T-helper 2 cell (primary cell): ENCODE measurements at places on chromosomes 2 and 18.

DNA sequence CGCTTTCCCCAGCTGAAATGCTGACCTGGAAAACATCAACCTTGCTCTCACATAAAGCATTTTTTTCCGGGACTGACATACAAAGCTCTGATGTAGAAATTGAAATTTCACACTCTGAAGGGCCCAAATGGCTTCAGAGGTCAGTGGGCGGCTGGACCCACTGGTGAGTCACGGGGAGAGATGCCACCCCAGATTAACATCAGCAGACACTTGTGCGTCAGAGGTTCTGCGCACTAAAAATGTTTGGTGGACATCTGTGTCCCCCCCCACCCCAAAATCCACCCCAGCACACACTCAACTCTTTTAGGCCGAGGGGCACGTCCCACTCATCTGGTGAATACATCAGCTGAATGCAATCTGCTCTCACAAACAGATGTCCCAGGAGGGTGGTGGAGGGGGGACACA lies 208.9 kb downstream of the ASB1 start:
- no peak for DNase-seq

DNA sequence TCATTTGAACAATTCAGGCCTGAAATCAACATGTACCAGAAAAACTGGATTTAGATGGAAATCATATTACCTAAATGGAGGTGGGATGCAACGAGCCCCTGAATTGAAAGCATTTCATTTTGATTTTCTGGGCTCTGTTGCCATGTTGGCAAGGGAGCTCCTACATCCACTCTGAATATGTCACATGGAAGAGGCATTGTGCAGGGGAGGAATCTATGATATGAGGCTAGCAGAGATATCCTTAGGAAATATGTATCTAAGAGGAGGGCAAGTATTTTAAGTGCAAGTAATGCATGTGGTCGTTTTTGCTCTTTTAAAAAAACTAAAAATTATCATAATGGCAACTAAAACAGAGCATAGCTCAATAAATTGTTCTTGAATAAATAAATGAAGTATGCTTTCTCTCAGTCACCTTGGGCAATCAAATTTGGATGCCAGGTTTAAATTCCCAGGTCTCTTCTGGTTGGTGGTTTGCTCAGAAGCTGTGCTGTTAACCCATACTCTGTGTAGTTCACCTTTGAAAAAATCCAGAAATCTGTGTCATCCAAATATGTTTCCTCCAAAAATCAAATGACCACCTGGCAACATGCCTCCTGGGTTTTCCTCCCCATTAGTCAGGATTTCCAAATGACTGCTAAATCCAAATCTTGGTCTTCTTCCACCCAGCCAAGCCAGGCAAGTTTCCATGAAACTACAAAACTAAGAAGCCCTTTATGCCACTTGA lies 6.5 kb upstream of the LGALSL start:
- no peak for DNase-seq

- no peak for DNase-seq
Observed at GRCh38 chr2:31271851-31272267, 37.9 kb downstream of the EHD3 start.

DNA sequence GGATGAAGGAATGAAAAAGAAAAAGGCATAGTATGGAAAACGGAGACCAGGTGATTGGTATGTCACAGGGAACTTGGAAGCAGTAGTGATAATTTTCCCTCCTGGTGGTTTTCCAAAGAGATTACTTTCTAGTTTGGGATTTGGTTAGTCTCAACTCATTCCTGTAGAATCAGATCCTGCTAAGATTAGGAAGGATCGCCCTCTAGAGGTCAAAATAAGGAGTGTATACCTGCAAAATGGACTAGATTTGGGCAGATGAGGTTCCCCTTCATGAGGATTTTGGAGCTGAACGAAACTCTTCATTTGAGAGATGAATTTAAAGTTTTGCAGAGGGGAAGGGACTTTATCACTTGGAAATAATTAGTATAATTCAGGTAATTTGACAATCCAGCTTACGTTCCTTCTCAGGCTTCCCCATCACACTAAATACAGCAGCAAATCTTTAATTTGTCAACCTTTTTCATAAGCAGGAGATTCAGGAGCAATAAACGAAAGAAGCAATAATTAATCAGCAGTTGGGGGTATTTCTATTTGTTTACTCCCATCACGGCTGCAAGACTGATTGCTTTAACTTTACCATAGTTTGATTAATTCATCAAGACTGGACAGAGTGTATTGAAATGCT lies 65.2 kb downstream of the CCDC195 start:
- peak; percentile 43 for DNase-seq

DNA sequence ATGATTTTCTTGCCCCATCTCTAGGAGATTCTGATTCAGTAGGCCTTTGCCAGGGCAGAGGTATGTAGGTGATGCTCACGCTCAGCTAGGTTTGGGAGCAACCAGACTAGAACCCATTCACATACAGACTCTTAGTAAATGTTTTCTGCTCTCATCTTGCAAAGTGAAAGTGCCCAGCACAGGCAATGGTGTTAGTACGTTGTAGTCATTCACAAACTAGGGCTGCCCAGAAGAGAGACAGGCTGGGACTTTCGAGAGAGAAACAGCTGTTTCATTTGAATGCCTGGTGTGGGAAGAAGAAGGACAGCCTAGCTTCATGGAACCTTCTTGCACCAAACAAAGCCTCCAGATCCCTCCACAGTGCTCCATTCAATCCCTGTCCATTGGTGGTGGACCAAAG lies 19.4 kb downstream of the DDX18 start:
- no peak for DNase-seq

DNA sequence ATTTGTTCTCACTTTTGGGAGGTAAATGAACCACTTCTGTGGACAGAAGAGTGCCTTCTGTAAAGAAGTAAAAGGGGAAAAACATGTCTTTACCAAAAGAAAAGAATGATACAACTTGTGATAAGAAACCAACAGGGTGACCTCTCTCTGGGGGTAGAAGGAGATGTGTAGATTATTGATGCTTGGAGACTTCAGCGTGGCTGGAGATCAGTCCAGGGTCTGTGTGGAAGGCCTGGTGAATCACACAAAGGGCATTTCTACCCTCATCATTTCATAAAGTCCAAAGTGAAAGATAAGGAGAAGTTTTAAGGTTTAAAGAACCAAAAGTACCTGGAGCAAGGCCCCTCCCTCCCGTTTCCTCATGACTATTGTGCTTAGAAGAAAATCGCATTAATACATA lies 142.5 kb downstream of the NCK2 start:
- DNase-seq = no peak

DNA sequence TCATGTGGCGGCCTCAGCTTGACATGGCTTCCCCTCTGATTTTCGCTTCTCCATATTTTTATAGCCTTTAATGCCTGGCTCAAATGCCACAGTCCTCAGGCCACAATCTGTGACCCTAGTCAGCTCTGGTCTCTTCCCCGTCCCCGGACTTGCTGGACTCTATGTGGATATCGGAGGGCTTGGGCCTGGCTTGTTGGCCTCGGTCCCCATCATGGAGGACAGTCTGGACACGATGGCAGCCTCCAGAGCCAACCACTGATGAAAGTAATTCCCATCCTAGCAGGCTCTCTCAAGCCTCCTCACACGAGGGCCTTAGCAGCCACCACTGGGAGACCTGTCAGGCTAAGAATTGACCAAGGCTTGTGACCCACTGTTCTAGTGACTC lies 61.6 kb downstream of the LPIN1 start:
- DNase-seq = no peak

GRCh38 chr18:59725142-59725541 lies 27.9 kb upstream of the CCBE1 start:
- DNase-seq = no peak

DNA sequence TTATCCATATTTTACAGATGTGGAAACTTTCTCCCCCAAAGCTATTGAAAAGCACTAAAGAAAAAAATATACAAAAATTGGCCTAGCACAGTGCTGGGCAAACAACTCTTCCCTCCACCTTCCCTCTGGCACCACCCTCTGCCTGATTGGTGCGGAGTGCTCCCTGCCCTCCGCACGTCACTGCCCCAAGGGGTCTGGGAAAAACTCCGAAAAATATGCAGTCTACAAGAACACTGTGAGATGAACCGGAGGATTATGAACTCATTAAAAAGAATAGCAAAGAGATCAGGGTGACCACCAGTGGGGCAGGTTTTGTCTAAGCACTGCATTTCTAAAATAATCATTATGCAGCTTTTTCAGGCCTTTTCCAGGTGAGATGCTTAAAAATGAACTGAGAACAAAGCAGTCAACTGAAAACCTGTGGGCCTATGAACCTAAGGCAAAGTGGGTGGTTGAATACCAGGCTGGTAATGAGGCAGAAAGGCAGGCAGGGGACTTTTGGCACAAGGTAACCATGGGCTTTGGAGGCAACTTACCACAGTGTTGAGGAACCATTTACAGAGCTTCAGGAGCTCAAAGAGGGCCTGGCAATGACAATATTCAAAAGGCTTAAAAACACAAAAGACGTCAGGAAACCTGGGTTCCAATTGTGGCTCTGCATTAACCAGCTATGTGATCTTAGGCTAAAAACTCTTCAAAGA lies 57.5 kb downstream of the AAK1 start:
- no peak for DNase-seq

GRCh38 chr2:112189001-112189556 lies 50.9 kb downstream of the FBLN7 start:
- no peak for DNase-seq

DNA sequence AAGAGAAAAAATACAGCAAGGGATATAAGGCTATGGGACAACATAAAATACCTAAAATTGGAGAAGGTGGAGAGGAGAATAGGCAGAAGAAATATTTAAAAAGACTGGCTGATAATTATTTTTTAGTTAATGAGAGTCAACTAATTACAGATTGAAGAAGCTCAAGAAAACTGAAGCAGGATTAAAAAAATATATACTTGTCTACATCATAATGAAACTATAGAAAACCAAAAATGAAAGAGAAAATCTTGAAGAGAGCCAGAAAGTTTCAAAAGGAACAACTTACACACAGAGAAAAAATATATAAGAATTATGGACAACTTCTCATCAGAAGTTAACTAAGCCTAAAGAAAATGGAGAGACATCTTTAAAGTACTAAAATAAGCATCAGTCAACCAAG lies 62.9 kb upstream of the APCDD1 start:
- DNase-seq = peak; percentile 10

DNA sequence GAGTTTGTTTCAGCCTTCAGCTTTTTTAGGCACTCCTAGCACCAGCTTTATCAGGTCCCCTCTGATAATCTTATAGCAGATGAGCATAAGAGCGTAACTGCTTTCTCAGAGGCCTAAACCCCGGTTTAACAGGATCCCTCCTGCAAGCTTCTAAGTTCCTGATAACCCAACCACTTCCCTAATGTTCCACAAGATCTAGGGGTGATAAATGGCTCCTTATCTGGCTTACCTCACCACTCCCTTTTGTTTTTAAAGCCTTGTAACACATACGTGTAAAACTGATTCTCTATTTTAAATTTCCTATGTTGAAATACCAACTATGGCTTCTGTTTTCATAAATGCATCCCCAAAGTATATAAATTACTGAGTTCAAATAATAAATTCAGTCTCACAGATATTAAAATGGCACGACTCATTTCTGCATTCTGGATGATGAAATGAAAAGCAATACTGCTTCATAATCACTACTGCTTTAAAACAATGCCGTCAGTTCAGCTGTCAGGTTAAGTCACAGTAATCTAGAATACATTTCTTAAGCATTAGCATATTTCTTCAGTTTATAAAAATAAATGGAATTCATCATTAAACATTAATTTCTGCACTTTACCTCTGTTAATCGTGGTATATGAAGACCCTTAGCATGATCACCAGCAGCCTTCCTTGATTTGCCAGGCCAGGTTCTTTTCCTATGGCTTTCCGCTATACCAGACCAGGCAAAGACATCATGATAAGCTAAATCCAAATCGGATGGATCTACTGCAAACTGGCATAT lies 126.3 kb downstream of the C2orf74 start:
- no peak for DNase-seq

DNA sequence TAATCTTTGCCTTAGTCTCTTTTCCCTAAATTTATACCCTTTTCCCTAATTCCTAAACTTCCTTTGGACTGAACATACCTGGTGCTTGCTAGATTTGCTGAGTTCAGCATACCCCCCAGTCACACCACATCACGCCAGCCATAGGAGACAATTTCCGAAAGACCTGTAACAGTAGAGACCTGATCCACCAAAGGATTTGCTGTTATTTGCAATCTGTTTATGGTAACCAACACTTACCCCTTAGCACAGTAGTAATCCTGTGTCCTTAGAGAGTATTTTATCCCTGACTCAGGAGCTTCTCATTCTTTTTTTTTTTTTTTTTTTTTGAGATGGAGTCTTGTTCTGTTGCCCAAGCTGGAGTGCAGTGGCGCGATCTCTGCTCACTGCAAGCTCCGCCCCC lies 8.6 kb downstream of the PSMG2 start:
- DNase-seq = no peak

DNA sequence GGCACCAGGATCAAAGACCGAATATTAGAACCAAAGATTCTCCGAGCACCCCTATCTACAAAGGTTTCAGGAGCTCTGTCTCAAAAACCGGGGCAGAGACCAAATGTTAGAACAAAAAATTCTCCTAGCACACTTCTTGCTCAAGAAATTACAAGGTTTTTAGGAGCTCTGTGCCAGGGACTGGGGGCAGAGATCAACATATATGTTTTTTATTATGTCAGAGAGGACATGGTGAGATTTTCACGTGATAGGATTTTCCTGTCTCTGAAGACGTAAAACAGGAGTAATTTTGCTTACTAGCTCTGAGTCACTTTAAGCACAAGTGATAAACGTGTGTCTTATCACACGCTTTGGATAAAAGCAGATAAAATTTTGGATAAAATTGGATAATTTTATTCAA lies 34.8 kb upstream of the ODC1 start:
- no peak for DNase-seq

DNA sequence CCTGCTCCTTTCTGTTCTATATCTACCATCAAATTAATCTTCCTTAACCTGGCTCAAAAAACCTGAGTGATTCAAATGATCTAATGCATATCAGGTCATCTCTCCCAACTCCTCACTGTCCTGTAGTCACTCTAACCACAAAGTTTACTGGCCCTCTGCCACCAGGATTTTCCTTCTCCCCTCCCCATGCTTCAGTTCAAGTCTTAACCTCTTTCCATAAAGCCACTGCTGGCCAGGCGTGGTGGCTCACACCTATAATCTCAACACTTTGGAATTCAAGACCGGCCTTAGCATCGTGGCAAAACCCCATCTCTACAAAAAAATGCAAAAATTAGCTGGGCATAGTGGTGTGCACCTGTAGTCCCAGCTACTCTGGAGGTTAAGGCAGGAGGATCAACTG lies 7.5 kb upstream of the SP3 start:
- DNase-seq = no peak

DNA sequence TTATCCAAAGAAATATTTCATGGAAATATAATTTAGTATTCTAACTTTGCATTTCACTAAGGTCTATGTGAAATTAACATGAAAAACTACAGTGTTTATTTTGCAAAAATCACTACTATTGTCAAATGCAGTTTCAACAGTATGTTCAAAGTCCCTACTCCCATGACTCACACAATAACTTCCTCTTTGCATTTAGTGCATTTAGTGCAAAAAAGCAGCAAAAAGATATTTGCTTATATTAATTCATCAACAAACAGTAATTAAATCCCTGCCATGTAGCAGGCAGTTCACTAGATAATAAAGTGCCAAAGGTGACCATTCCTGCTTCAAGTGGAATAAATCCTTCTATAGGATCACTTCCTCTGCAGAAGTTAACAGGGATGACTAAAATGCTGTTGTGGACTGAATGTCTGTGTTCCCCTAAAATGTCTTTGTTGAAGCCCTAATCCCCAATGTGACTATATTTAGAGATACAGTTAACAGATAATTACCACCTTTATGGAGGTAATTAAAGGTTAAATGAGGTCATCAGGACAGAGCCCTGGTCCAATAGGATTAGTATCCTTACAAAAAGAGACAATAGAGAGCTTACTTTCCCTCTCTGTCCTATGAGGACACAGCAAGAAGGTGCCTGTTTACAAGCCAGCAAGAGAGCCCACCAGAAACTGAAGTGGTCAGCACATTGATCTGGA lies 61.7 kb downstream of the STK39 start:
- no peak for DNase-seq
